ENCODE measurements at places on chromosomes 16 and 17.

GRCh38 chr17:45578516-45579455, 88.3 kb upstream of the PLEKHM1 start:
- DNase-seq = no peak

DNA sequence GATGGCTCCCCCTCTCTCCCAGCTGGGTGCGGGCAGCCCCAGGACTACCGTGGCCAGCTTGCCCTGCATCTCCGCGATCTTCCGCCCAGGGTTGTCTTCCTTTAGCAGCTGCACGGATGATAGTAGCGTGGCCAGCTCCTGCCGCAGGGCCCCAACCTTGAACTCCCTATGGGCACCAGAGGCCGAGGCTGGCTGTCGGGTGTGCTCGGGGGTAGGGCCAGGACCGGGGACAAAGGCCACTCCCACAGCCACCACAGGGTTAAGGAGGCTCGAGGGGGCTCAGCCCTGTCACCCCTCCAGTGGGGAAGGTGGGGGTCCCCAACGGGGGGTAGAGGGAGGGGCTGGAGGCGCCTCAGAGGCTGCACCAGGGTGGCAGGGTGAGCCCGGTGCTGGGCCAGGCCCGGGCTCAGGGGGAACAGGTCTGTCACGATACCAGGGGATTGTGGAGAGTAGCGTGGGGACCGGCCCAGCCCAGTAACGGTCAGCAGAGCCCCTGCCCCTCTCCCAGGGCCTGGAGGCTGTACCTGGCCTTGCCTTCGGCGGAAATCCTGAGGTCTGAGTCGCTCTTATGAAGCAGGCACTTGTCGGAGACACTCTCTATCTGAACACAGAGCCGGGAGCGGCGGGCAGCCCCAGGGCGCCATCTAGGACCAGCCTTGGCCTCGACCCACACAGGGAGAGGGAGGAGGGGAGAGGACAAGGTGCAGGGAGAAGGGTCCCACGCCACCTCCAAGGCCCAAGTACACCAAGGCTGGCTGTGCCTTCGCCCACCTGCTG, 5.2 kb downstream of the PERCC1 start:
- no peak for DNase-seq

- peak; percentile 33 for DNase-seq
These were observed 98.6 kb downstream of the USP22 start for GRCh38 chr17:20944014-20944865.

DNA sequence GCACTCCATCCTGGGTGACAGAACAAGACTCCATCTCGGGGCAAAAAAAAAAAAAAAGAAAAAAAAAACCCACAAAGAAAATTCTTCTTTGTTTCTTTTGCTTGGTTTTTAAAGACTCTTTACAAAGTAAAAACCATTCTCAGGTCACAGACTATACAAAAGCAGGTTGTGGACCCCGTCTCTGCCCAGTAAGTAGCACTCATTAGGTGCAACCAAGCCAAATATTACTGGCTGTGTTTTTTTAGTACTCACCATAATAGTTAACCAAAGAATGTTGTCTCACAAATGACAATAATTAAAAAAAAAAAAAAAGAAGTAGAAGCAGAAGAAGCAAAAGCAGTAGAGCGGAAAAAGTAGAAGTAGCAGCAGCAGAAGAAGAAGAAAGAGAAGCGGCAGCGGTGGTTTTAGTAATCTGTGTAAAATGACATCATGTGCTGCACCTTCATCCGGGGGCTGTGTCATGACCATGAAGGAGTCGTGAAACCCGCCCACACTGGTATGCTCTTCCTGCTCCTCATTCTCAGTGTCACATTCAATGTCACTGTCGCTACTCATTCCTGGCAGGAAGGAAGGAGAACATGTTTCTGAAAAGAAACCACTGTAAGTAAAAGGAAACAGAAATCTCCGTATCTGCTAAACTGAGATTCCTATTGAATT, 105.4 kb downstream of the TRIM37 start:
- DNase-seq = no peak

- no peak for DNase-seq
These were observed 139.5 kb downstream of the MSI2 start for GRCh38 chr17:57395721-57396321.

- DNase-seq = peak; percentile 98
These were observed 17.9 kb downstream of the CASKIN1 start for GRCh38 chr16:2178321-2179106.

DNA sequence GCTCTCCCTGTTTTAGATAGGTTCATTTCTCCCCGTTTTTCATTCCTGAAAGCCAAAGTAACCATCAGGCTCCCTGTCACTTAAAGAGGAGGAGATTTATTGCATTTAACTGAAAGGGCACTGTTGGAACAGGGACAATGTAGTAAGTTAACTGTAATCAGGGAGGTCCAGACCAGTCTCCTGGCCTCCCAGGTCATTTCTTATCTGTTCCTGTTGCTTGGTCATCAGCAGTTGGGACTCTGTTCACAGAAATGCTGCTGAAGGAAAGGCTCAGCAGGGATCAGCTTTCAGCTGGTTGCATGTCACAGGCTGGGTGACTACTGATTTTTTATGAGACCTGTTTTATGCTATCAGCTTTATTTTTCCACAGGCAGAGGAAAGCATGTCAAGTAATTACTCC, 622.6 kb upstream of the GOT2 start:
- no peak for DNase-seq

- no peak for DNase-seq
These were observed at the start of gene SLC13A2 for GRCh38 chr17:28473542-28473941. TSS of gene SLC13A2 (plus strand) at chr17:28473644. CDS start at chr17:28473713, 69 bp downstream.

DNA sequence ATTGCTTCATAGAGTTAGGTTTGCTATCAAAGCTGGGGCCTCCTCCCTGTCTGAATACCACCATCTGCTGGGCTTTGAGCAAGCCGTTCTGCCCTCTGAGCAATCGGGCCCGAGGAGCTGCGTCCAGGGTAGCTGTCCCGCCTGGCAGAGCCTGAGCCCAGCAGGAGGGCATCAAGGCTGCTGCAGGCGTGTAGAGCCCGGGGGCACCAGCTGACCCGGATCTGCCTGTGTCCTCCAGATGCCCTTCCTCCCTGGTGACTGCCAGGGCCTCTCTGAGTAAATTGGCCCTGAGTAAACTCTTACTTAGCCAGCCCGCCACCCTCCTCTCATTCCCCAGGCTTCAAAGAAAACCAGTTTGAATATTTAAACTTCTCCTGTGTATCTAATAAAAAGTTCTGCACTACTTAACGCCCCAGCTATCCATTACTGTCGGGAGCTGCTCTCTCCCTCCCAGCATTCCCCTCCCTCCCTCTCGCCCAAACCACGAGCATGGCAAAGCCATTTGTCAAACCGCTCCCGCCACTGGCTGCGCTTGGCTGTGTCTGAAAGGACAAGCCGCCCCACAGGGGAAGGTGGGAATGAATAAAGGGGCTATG, 16.4 kb downstream of the CDK5RAP3 start:
- DNase-seq = no peak

GRCh38 chr16:27969574-27969973, 93.9 kb downstream of the GSG1L start:
- DNase-seq = no peak

DNA sequence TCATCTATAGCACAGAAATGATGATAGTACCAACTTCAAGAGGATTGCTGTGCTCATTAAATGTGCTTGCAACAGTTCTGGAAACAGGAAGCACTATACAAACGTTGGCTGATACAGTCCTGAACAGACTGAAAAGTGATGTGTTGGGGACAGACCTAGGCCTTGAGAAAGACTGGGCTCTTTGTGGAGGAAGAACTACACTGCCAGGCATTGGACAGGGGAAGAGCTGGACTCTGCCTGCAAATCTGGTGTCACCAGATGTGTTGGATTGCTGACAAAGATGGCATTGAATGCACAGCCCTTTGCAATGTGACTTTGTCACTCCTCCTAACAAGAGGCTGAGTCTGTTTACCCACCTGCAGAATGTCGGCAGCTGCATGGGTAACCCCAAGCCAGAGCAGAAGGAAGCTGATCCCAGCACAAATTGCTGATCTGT, 12.4 kb upstream of the ST6GALNAC2 start:
- DNase-seq = no peak

GRCh38 chr16:64975821-64976220, 146.0 kb downstream of the CDH11 start:
- no peak for DNase-seq

DNA sequence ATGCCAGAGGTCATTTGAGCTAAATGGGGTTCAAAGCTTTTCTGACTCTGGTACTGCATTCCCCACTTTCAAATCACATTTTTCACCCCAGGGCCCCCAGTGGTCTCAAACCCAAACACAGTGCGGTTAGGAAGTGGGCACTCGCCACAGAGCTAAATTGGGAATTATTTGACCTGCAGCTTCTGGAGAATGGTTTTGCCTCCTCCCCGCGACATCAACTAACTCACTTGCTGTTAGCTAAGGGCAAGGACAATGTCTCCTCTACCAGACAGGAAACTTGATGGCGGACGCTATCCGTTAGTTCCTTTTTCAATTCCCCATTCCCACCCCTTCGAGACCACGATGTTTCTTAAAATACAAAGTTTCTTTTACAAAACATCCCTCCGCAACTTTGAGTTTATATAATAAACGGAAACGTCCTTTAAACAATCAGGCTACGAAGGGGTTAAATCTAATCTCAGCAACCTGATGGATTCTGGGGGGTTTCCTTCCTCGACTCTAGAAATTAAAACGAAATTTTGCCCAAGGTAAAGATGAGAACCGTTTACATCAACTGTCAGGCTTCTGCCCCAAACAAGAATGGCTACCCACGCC, 500 bp upstream of the KAT7 start:
- DNase-seq = no peak

DNA sequence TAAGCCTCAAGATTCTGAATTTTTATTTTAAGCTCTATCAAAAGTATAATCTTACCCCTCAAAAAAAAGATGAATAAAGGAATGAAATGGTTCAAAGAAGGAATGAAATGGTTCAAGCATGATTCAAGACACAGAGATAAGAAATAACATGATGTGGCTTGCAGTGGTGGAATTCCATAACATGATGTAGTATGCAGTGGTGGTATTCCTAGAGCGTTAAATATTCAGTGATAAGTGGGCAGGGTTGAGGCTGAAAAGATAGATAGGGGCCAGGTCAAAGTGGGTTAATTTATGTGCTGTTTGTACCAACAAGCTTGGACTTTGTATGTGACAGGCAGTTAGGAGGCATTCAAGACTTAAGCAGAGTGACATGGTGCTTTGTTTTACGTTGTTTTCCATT, 29.6 kb downstream of the TNRC6A start:
- no peak for DNase-seq

DNA sequence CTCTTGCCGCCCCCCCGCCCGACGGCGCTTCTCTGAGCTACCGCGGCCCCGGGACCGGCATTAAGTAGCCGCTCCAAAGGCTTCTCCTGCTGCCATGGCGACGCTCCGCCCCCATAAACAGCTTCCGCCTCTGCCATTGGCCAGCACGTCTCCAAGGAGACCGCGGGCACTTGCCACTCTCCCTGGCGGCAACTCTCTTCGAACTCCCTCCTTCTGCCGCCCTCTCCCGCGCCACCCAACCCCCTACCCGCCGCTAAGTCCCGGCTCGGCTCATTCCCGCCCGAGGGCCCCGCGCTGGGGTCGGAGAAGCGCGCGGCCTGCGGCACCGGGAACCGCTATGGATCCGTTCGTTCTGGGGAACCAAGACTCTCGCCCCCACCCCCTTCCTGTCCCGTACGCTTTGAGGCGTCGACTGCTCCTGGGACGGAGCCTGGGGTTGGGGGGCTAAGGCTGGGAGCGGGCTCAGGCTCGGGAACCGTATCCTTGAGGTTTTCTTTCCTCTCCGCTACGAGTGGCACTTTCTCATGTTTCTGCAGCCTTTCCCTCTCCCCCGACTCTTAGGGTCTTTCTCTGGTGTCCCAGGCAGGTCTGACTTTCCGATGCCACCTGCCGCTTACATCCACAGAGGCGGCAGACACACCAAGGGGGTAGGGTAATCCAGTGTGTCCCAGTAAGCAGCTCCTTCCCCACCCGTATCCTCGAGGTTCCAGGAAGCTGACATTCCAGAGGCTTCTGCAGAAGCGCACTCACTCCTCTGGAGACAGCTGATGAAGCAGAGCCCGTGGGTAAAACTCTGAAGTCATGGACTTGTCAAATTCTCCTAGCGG, at the start of gene FOXJ1:
Gene FOXJ1 (minus strand): TSS at position 34 of the 827 bp plus-strand sequence. CDS start 850 bp downstream, outside the sequence.
- DNase-seq = peak; percentile 99

DNA sequence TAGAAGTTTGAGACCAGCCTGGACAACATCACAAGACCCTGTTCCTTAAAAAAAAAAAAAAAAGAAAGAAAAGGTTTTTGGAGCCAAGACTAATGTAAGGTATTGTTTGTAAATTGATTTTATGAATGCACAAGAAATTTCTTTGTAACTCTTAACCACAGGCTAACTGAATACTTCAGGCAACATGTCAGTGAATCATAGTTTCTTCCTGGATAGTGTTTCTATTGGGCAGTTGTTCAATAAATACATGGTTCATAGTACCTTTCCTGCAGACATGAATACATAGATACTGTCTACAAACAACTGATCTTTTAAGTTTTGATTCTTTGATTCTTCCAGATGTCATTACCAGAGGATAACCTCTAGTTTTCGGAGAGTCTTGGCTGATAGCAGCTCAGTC, 11.6 kb downstream of the DDX42 start:
- no peak for DNase-seq

DNA sequence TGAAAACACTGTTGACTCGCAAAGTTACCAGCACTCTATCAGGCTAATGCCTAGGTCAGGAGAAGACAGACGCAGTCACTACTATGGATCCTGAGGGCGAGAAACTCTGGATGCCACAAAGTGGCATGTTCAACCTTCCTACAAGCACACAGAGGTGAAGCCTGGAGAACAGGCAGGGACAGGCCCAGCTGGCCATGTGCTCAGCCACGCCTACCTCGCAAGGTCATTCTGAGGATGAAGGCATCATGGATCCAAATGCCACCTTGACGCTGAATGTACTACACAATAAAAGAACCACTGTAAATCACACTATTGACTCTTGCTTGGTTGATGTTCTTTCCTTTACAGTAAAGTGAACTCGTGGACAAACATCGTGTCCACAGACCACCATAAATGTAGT, 85.8 kb downstream of the ANKRD11 start:
- no peak for DNase-seq

DNA sequence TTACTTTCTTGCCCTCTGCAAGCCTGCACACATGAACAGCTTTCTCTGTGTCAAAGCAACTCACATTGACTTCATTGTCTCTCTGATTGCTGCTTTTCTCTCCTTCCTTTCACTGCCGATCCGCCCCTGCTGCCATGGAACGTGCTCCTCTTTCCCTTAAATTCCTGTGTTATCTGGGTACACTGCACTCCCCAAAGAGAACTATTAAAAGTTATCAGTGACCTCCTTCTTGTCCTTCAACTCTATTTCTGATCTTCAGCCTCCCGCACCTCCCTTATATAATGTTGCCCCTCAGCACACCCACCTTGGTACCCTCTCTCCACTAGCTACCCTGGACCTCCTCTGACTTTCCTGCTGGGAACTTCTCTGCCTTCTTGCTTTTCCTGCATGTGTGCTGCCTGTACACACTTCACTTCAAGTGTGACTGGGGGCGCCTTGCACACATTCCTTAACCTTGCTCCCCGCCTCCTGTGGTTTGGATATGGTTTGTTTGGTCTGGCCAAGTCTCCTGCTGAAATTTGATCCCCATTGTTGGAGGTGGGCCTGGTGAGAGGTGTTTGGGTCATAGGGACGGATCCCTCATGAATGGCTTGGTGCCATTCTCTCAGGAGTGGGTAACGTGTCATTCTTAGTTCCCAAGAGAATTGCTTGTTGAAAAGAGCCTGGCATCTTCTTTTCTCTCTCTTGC, 26.7 kb upstream of the PMP22 start:
- DNase-seq = no peak
